HL-60 (cell line): ENCODE measurements at places on chromosomes 5 and 9.
A peak's percentile ranks its signal among the peaks of the same experiment; 100 is the strongest.

- DNase-seq, result no peak
Measured at GRCh38 chr5:3659907-3660306, 64.3 kb downstream of the IRX1 start.

DNA sequence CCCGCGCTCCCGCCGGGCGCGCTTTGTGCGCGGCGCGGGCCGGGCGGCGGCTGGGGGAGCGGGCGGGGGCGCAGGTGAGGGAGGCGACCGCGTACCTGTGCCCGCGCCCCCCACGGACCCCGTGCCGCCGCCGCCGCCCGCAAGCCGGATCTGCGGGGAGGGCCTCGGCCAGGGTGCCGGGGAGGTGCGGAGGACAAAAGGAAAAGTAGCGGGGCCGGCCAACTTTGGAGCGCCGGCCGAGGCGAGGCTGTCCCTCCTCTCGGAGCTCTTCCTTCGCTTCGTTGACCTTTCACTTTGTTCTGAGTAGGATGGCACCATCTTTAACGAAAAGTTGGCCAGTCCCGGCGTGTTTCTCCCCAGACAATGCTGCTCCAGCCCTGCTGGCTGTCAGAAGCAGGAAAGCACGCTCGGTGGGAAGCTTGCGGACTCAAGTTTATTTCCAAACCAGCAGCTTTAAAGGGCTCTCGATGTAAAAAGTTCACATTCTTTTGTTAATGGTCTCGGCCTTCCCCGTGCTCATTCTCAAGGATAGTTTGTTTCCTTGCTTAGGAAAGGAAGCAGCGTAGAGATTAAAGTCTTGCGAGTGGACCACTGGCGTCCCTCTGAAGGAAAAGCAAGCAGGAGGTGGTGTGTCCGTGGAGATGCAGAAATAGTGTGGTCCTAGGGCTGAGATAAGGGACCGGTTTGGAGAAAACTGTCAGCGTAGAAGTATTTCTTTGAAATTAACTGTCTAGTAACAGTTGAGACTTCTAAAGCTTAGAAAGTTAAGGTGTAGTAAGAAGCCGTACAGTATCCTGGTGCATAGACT, 639 bp downstream of the EHMT1 start:
- peak; percentile 39 for DNase-seq

GRCh38 chr9:98732801-98733200, 24.1 kb upstream of the GABBR2 start:
- DNase-seq, result no peak

GRCh38 chr9:137295238-137295811, 6.7 kb downstream of the NRARP start:
- DNase-seq, result no peak

GRCh38 chr5:102223542-102224477, 72.3 kb downstream of the SLCO4C1 start:
- peak; percentile 2 for DNase-seq

GRCh38 chr9:74810200-74810599, 77.5 kb downstream of the TRPM6 start:
- DNase-seq, result no peak

DNA sequence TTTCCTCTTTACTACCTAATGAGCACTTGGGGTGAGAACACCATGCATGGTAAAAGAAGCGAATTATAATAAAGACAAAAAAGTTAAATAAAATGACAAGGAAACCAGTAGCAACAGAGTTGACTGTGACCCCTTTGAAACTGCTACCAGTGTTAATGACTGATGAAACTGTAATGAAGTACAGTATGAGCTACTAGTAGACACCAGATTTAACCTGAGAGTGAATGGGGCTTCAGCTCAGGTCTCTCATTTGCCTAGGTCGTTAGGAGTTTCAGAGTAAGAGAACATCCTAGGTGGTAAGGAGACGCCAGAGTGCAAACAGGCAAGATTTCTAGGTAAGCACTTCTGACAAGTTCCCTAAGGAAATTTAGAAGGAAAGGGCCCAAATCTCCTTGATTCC, 346.4 kb downstream of the BNC2 start:
- no peak for DNase-seq

DNA sequence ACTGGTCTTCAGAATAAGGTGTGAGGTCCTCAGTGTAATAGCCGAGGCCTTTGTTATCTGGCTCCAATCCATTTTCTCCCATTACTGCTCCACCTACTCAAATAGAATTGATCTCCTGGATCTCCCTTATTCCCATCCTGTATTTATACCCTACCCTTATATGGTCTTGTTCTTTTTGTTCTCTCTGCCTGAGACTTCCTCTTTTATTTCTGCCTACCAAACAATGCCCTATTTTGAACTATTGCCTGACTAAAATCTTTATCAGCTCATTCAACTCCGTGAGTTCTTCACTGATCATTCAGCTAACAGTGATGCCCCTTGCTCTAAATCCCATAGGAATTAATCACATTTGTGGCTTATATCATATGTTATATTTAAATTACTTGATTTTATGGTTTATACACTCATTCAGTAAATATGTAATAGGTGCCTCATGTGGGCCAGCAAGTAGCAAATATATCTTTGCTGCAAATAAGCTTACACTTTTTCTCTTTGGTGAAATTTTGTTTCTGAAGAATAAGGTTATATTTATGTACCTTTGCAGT, 417.5 kb upstream of the MEF2C start:
- no peak for DNase-seq

- DNase-seq, result no peak
Measured at GRCh38 chr5:173823721-173824567, 64.2 kb upstream of the CPEB4 start.

DNA sequence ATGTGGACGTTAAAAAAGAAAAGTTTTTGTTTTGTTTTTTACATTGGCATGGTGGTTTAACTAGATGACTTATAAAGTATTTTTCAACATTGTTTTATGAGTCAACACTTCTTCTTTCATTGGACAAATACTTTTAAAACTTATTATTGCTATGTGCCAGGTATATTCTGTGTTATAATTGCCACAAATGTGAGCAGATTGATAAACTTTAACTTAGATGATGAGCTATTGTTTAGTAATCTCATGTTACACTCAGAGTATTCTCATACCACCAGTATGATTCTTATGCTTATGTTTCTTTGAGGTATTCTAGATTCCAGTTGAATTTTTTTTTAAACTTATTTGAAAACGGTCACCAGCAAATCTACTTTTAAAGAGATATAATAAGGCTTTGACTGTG, 60.3 kb downstream of the RASA1 start:
- no peak for DNase-seq
